Thoracic aorta (tissue), 2 donors: ENCODE measurements at places on chromosomes 3 and 15. TPM values are rescaled to one million over a fixed set of nuclear protein-coding genes. Genes with fewer than 3 reads are reported as not detected.

GRCh38 chr3:170865209-170866094 is 4.5 kb downstream of the RPL22L1 start:
- DNase-seq, result no peak

DNA sequence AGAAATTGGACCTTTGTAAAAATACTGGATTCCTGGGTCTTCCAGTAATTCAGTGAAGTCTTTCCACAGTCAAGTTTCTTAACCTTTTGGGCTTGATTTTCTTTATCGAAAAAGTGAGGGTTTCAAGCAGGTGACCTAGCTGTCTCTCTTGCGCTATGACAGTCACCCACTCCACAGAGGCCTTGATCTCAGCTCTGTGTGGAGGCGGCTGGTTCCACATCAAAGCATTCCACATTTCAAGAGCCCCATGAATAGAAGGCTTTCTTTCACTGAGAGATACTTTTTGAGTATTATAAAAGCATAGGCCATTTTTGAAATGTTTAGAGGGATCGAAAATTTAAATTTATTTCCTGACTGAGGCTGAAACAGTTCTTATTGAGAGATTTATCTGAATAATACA is 43.9 kb downstream of the GABRA5 start:
- no peak for DNase-seq

GRCh38 chr3:25355998-25356397 is 72.1 kb upstream of the RARB start:
- no peak for DNase-seq

- no peak for DNase-seq
These were observed 280.5 kb downstream of the TBL1XR1 start for GRCh38 chr3:176916777-176917176.

DNA sequence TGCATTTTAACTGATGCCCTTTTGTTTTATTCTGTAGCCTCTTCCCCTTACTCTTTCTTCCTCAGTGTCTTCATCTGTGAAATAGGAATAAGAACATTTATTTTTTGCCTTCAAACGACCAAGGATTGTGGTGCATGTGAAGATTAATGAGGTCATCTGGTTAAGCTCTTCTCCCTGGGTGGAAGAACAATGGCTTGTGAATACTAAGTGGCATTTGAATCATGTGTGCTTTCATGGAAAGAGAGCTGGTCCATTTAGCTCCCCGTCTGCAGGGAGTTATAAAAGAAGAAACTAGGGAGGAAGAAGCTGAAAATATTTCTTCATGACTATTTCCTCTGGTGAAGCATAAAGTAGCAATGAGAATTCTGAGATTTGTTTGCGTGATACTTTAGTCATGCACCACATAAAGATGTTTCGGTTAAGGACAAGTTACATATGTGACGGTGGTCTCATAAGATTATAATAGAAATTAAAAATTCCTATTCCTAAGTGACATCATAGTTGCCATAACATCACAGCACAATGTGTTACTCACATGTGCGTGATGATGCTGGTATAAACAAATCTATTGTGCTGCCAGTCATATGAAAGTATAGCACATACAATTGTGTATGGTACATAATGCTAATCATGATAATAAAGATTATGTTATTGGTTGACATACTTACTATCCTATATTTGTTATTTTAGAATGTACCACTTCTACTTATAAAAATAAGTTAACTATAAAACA is 374.3 kb downstream of the RBMS3 start:
- no peak for DNase-seq

- DNase-seq, result no peak
These were observed 39.6 kb downstream of the C3orf38 start for GRCh38 chr3:88189361-88189810.

DNA sequence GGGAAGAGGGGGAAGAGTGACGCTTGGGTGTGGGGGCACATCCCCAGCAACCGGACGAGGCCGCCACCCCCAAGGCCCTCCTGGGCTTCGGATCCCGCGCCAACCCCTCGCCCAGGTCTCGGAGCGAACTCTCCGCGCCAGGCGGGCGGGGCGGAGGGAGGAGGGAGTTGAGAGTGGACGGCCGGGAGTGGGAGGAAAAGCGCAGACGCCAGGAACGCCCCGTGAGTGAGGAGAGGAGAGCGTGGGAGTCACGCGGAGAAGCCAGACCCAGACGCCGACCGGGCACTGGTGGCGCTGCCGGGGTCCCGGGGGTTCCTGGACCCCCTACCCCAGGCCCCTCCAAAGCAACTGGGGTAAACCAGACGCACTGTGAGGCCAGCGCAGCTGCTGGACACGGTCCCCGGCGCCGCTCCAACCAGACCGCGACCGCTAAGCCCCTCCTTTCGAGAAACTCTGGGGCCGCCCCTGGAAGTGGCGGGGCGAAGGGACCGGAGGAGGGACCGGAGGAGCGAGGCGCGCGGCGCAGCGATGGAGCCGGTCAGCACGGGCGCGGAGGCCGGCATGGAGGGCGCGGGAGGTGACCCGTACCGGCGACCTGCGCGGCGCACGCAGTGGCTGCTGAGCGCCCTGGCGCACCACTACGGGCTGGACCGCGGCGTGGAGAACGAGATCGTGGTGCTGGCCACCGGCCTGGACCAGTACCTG is at the start of gene EFCC1:
EFCC1 (plus strand) TSS at position 204 of the 705 bp plus-strand sequence; CDS start at position 529, 325 bp downstream.
- DNase-seq, result no peak

- DNase-seq, result no peak
These were observed 91.5 kb downstream of the ATG7 start for GRCh38 chr3:11363715-11364114.

DNA sequence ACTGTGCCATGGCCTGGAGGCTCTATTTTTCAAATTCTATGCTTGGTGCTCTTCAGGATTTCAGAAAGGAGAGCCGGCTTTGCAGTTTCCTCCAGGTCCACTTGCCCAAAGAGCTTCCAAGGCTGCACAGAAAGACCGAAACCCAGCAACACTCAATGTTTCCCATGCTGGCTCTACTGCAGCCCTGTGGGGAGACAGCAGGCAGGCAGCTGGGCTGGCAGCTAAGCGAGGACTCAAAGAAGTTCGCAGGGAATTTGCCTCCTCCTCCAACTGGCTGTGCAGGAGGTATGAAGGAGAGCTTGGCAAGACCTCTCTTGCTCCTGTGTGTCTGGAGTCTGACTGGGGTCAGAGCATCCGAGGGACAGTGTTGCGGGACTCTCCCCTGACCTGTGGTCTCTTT is 17.4 kb upstream of the ITGA11 start:
- DNase-seq, result no peak

DNA sequence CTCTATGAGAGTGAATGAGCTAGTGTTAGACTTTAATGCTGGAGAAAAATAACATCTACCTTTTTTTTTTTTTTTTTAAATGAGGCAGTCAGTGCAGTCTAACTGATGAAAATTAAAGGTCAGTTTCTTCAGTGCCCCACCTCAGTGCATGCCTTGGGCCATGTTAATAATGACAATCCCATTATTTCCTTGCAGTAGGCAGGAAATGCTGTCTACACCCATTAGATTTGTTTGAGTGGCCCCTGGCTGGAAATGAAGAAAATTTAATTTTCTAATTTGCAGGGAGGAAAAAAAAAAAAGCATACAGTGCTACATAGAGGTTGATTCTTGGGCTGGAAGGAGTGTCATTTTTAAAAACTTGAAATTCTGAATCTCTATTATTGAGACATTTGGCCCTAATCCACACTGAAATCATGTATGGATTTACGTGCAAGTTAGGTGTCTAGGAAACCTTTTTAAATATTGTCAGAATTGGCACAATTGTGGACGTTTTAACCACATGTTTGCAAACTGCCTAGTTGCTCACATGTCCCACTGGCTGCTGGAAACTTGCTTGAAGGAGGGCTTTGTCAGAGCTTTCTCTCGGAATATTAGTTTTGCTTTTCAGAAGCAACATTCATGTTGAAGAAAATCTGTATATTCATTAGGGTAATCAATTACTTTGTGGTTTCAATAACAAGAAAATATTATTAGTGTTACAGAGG is 18.4 kb downstream of the FNDC3B start:
- no peak for DNase-seq

DNA sequence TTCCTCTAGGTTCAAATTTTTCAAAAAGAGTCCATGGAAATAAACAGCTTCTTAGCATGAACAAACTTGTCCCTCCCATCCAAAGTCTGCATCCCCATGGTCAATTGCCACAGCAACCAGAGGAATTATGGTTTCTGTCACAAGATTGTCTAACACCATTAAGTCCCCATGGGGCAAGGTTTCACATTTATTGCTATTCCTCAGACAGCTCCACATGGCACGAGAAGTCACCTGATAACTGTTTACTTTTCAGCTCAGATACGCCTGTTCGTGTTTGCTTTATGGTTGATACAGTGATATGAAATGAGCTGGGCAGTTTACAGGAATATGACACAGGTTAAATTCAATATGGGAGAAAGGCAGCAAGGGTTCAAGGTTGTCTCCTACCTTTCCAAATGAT is 37.9 kb upstream of the MUC13 start:
- DNase-seq, result no peak

- DNase-seq, result no peak
These were observed 688.1 kb downstream of the ZNF385D start for GRCh38 chr3:21062831-21063294.

DNA sequence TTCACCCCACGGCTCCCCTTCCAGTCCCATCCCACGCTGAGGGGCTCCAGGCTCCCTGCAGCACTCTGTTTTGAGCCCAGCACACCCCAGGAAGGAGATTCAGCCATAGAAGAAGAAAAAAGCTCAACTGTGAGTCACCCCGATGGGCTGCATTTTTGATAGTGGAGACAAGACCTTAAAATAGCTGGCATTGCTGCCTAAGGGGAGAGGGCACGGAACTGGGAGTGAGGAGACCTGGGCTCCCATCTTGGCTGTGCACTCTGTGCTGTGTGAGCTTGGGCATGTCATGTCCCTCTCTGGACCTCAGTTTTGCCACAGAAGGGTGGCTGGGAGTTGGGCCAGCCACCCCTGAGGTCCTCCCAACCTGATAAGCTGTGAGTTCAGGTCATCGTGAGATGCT is 57.2 kb upstream of the SMAD6 start:
- no peak for DNase-seq

Gene ROPN1
- not detected for total RNA-seq

Gene RETNLB
- not detected for total RNA-seq

Gene RRP9
- total RNA-seq, result 7.7 TPM

Gene LRRK1
- total RNA-seq, result 17.2 TPM

Gene ZFYVE19
- total RNA-seq, result 10.9 TPM

Gene BCHE
- 2.2 TPM for total RNA-seq

Gene ECE2
- total RNA-seq, result not detected

Gene ISLR
- 323 TPM for total RNA-seq
